ENCODE measurements at places on chromosomes 7 and 10.

GRCh38 chr10:108598831-108599230 lies 1324.5 kb downstream of the XPNPEP1 start:
- no peak for DNase-seq

- no peak for DNase-seq
These were observed 660 bp downstream of the ANKRD16 start for GRCh38 chr10:5888843-5889623.

DNA sequence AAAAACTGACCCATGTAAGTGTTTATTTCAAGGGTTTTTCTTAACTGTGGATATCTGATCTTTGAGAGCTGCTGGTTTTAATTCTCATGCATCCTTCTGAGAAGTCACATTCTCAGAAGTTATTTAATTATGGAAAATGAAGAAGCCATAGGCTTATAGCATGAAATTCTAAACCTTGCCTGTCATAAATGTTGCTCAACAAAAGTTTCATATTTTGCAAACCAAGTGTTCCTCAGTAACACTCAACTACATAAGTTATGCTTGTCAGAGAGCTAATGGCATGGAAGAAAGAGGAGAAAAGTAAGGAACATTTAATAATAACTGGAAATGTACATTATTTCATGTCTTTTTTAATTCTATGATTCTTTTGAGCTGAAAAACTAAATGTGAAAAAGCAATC lies 78.6 kb upstream of the MPP7 start:
- DNase-seq, result no peak

DNA sequence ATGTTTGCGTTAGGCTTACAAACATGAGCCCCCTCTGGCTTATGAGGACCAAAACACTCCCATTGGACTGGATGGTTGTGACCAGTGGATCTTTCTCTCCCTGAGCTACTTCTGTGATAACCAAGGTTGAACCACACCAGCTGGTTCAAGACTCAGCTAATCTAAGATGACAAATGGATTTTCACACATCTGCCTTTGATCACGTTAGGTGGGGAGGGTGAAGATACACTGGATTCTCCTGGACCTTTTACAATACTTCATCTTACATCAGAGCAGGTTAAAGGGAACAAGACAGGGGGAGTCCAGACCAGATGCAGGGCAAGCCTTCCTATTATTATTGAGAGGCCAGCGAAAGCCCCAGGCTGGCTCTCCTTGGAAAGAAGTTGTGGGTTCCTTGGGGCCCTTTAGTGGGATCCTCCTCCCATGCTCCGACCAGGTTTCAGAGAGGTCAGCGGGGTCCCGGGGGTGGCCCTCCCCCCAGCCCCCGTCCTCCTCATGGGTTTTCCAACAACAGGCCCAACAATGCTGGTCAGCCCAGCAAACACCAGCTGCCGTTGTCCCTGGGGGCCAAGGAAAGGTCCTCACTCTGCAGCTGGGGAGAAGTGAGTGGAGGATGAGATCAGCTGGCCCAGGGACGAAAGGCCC lies 2.8 kb downstream of the GFRA1 start:
- DNase-seq, result no peak

- DNase-seq, result no peak
These were observed 22.0 kb downstream of the ADGRA1 start for GRCh38 chr10:133109711-133110110.
